Fibroblast of lung (primary cell): ENCODE measurements at places on chromosomes 16 and 17.
A peak's percentile ranks its signal among the peaks of the same experiment; 100 is the strongest.

- no peak for DNase-seq
Observed at GRCh38 chr17:40363111-40363827, 1.3 kb downstream of the GJD3 start.

DNA sequence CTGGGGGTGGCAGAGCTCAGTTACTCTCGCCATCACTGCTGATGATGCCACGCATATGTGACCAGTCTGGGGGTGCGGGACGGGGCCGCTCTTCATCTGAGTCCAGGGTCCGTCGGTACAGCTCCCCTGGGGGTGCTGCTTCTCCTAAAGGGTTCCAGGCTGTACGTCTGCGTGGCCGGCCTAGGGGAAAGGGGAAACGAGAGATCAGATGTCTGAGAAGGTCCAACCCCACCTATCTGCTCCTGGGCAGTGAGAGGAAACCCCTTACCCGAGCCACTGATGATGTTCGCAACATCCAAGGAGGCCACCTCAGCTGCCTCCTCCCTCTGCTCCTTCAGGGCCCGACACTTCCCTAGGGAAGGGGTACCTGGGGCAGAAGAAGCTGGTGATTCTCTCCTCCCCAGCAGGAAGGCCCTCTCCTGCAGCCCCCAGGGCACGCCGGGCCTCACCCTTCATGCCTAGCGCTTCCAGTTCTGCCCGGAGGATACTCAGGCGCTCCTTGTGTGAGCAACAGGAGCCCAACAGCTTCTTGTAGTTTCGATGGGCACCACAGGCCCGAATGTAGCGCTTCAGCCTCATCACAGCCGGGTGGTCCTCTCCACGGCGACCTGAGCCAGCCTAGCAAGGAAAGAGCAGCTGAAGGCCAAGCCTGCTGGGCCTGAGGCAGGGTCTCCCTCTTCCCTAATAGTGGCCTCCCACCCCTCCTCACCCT is 2.1 kb downstream of the HIRIP3 start:
- no peak for DNase-seq

DNA sequence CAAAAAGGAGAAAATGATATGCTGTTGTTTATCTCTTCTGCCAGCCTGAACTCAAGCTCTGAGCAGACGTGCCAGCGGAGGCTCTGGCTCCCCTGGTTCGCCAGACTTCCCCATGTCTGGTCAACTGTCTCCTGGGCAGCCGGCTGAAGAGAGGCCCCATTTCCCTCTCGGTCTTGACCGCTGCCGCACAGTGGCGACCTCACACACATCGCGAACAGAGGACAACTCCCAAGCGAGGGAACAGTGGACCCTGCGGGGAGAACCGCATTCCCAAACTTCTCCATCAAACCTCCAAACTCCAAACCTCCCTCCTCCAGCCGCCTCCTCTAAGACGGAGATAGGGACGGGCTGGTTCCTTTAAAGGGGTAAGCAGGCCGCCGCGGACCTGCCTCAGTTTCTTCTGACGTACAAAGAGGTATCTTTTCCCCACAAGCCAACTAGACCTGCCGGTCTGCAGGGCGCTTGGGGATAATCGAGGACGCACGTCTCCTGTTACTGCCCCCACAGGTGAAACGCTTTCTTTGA is 24.9 kb upstream of the RFFL start:
- DNase-seq = peak; percentile 52

DNA sequence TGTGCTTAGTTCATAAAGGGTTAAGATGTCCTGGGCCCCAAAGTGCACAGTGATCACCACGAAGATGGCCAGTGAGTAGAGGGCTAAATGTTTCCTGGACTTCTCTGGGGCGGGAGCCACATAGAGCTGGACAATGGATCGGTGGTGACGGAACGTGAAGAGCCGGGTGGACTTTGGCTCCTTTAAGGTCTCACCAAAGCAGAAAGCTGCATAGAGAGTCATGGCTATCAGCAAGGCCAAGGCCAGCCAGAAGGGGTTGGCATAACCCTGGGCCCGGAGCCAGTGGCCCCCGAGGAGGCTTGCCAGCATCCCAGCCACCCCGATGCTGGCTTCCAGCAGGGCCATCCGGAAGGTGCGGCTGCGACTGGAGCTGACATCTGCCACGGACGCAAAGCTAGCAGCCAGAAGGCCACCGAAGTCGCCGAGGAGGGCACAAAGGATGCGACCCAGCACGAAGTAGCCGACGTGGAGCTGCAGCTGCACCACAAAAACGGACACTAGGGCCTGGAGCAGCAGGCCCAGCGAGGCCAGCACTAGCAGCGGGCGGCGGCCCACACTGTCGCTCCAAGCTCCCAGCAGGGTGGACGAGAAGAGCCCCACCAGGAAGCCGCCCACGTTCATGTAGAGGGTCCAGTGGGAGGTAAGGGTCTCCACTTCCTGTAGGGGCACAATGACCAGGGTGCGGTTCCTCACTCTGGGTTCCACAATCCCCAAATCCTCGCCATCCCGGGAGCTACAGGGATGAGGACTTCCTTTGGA is 1.0 kb downstream of the SLC46A1 start:
- no peak for DNase-seq

DNA sequence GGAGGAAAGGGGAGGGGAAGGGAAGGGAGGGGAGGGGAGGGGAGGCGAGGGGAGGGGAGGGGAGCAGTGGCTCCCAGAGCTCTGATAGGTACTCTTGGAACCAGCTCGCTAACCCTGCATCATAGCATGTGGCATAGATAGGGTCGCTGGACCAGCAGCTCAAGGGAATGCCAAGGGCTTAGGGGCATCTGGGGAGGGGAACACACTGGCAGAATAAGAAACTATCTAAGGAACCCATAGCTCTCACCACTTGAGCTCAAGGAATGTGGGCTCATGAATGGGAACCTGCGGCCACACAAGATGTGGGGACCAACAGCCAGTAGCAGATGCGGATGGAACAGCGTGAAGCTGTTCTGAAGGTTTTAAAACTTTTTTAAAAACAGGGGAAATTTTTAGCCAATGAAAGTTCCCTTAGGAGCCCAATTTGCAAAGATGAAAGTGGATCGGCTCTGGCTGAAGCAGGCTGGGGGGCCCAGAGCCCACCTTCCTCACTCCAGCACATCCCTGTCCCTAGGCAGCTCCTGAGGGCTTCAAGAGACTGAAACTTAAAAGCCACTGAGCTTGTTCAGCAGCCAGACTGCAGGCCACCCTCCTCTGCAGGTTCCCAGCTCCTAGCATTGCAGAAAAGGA is 46.9 kb downstream of the PIMREG start:
- no peak for DNase-seq
